Urinary bladder (tissue), 4 donors: ENCODE measurements at places on chromosomes 1 and 21. TPM values are rescaled to one million over a fixed set of nuclear protein-coding genes. Genes with fewer than 3 reads are reported as not detected.

The LRRC39 gene
- polyA plus RNA-seq = 0.51 TPM

The C1orf53 gene
- 2.2 TPM for polyA plus RNA-seq

The CHODL gene
- 1.4 TPM for polyA plus RNA-seq

DNA sequence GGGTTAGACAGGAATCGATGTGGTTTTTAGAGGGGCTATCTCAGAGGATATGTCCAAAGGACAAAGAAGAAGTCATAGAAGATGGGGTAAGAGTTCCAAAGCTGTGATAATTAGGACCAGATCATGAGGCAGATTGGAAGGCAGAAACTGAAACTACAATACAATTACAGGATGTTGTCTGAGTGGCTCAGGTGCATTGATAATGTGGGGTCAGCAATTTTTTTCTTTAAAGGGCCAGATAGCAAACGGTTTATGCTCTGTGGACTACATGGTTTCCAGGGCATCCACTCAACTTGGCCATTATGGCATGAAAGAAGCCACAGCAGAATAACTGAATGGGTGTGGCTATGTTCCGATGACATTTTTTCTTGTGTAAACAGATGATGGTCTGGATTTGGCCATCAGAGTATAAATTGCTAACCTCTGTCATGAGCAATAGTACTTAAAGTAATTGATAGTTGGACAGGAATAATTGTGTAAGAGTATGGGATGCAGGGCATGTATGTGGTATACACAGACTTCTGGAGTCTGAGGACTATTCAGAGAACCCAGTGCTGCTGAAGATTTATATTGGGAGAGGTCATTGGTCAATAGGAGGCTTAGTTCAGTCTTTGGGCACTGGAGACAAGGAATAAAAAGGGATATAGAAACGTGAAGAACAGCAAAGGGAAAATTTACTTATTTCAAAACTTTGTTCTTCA is 198.4 kb upstream of the ADGRL4 start:
- no peak for DNase-seq

- DNase-seq = no peak
Observed at GRCh38 chr1:39214021-39214713, 9.7 kb downstream of the MACF1 start.

- DNase-seq = no peak
Observed at GRCh38 chr21:14995695-14996490, 68.9 kb downstream of the NRIP1 start.

GRCh38 chr1:200739702-200740570 is 1.2 kb downstream of the CAMSAP2 start:
- no peak for DNase-seq

- DNase-seq = no peak
Observed at GRCh38 chr1:66982561-66983260, 57.9 kb downstream of the MIER1 start.

- DNase-seq = no peak
Observed at GRCh38 chr1:159214149-159214760, 9.6 kb downstream of the ACKR1 start.

DNA sequence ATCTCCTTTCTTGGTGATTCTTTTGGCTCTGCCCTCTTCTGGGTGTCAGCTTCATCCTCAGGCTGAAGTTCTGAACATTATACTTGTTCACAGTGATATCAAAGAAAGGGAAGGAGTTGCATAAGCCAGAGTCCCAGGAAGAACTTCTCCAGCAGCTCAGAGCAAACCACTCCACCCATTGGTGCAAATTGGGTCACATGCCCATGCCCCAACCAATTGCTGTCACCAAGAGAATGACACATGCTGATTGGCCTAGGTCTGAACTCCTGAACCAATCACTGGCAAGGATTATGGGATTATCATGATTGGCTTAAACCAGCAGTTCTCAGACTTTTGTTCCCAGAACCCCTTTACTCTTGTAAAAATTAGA is 256.5 kb upstream of the TMEM51 start:
- DNase-seq = no peak

DNA sequence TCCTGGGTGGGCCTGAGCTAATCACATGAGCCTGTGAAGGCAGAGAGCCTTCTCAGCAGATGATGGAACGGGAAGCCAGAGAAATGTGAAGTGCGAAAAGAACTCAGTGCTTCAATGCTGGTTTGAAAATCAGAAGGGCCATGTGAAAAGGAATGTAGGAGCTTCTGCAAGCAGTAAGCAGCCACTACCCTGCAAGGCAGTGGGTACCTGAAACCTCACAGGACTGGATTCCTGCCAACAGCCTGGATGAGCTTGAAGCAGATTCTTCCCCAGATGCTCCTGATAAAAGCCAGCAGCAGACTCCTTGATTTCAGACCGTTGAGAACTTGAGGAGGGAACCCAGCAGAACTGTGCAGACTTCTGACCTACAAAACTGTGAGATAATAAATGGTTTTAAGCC is 158.6 kb downstream of the SYT2 start:
- DNase-seq = no peak

- no peak for DNase-seq
Observed at GRCh38 chr1:218823291-218823900, 350.3 kb upstream of the LYPLAL1 start.

GRCh38 chr1:30161953-30162352 is 561.4 kb downstream of the MATN1 start:
- DNase-seq = no peak
